WTC11 (cell line): ENCODE measurements at places on chromosomes 7 and 10. TPM values are rescaled to one million over a fixed set of nuclear protein-coding genes. Genes with fewer than 3 reads are reported as not detected.

CYP3A7 gene
- total RNA-seq, result not detected in 3 replicates

ASIC3 gene
- total RNA-seq, result 3.4 to 5.5 TPM (median 5.2 TPM) in 3 replicates

TRPV5 gene
- total RNA-seq, result not detected in 3 replicates

COL26A1 gene
- 64.4 to 70.9 TPM (median 67.0 TPM) in 3 replicates for total RNA-seq

CALHM3 gene
- total RNA-seq, result 0.13 to 0.18 TPM (median 0.16 TPM) in 3 replicates

LRMDA gene
- 0.48 to 0.92 TPM (median 0.78 TPM) in 3 replicates for total RNA-seq

PSD gene
- 10.2 to 12.5 TPM (median 10.4 TPM) in 3 replicates for total RNA-seq

CRHR2 gene
- total RNA-seq, result 0.09 to 0.25 TPM (median 0.22 TPM) in 3 replicates

DNA sequence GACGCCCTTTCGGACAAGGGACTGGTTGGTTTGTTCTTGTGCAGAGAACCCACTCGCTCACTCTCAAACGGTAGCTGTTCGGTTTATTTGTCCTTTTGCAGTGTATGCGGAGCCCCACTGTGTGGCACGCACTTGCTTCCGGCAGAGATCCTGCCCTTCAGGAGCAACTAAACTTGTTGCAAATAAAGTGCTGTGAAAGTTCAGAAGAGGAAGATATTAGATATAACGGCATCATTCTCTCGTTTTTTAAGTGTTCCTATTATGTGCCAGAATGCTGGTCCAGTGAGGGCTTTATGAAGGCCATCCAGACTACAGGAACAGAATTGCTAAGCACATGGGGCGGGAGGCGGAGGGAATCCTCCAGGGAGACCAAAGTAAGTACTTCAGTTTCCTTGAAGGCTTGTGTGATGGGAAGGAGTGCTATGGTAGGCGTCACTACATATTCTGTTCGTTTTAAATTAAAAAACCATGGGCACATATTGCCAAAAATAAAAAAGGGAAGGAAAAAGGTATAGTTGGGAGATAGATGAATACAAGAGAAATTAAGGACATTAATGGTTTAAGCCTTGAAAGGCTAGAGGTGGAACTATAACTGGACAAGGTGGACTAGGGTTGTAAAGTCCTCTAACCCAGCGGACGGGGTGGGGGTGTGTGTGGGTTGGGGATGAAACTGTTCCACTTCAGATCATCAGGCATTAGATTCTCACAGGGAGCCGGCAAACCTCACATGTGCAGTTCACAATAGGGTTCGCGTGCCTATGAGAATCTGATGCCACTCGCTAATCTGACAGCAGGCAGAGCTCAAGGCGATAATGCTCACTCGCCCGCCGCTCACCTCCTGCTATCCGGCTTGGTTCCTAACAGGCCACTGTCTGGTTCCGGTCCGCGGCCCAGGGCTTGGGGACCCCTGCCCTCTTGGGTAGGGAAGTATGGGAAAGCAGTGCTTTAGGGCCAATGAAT is 704 bp upstream of the ERLIN1 start:
- peak; percentile 16 for DNase-seq

- DNase-seq, result no peak
Observed at GRCh38 chr7:69994886-69995542, 396.7 kb downstream of the AUTS2 start.

DNA sequence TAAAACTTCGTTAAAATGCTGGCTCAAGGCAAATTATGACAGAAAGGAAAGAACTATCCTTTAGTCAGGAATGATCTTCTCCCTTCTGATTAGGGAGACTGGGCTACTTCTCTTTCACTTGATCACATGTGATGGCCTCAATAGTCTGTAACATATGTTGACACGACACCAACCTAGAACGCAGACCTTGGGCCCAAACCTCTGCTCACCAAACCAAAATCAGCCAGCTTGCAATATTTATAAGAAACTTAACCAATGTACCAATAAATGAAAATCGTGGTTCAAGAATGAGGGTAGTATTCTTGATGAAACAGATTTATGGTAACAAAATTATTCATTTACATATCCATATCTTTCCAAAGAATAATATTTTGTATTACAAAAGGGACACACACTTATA is 361.6 kb downstream of the SORCS1 start:
- no peak for DNase-seq

GRCh38 chr7:83394776-83395175 is 232.1 kb upstream of the PCLO start:
- no peak for DNase-seq

GRCh38 chr10:29056729-29057128 is 232.1 kb upstream of the LYZL1 start:
- no peak for DNase-seq

GRCh38 chr7:111210996-111211395 is 120.1 kb downstream of the LRRN3 start:
- DNase-seq, result no peak

DNA sequence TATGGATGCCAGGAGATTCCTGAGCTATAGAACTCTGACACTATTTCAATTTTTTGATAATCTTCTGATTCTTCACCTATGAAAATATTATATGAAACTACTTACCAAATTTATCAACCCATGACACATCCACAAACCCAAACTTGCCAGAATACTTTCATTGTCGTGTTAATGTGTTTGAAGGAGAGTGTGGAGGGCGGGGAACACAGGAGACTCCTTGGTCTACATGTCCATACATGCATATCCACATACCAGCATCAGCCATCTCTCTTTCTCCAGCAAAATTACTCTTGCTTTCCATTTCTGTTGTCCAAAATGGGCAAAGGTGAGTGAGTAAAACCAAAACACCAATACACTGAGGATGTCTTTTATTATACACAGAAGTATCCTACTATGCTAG is 23.5 kb upstream of the BPGM start:
- no peak for DNase-seq

DNA sequence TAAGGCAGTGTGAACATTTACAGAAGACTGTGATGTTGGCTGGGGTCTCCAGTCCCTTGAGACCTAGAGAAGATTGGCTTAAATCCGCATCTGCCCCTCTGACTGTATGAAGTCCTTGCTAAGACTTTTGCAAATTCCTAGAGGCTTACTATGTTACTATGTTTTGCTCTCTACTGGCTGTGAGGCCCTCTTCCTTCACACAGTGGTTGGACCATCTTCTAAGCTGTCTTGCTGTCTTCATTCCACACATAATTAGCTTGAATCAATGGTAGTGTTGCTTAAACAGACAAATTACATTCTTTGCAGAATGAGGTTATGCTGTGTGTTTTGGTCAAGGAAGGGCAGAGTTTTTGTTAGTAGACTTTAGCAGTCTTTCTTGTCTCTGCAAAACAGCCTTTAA is 658.0 kb downstream of the TYW1 start:
- DNase-seq, result no peak

GRCh38 chr10:118481871-118482270 is 113.6 kb downstream of the PRLHR start:
- DNase-seq, result no peak

GRCh38 chr10:96918214-96919002 is 86.3 kb downstream of the LCOR start:
- no peak for DNase-seq

GRCh38 chr7:1817061-1817712 is 147.1 kb downstream of the ELFN1 start:
- no peak for DNase-seq

- DNase-seq, result no peak
Observed at GRCh38 chr7:42152329-42153205, 84.4 kb downstream of the GLI3 start.

GRCh38 chr7:2800931-2801688 is 43.0 kb downstream of the GNA12 start:
- no peak for DNase-seq

DNA sequence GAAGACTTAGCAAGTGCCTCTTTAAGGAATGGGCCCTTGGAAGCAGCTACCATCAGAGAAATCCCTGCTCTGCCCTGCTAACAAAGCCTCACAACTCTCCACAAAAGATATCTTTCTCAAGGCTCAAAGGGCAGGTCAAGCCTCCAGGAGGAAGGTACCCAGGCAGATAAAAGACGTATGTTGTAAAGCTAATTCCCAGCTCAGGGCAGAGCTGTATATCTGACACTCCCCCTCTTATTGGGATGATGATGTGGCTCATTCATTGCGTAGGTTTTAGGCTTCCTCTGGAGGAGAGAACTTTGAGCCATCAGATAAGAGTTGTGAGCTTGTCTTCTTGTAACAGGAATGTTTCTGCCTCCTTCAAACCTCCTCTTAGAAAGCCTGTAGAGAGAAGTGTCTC is 145.4 kb downstream of the CALN1 start:
- no peak for DNase-seq

- DNase-seq, result peak; percentile 62
Observed at GRCh38 chr10:115093776-115094408, 727 bp downstream of the ATRNL1 start.

GRCh38 chr7:71191771-71192170 is 59.8 kb downstream of the GALNT17 start:
- DNase-seq, result no peak

DNA sequence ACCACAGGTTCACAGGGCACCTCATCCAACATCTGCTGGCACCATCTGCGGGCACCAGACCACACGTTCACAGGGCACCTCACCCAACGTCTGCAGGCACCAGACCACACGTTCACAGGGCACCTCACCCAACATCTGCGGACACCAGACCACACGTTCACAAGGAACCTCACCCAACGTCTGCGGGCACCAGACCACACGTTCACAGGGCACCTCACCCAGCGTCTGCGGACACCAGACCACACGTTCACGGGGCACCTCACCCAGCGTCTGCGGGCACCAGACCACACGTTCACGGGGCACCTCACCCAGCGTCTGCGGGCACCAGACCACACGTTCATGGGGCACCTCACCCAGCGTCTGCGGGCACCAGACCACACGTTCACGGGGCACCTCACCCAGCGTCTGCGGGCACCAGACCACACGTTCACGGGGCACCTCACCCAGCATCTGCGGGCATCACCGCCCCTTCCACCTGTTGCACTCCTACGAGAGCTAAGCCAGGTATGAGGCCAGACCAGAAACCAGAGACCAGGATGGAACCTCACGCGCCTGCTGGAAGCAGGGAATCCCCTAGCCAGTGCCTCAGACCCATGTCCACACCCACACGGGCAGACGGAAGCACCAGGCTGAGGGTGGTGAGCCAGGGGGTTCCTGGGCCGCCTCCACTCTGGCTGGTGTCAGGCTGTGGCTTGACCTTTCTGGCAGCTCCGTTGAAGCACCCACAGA is 182.8 kb downstream of the MAD1L1 start:
- no peak for DNase-seq

DNA sequence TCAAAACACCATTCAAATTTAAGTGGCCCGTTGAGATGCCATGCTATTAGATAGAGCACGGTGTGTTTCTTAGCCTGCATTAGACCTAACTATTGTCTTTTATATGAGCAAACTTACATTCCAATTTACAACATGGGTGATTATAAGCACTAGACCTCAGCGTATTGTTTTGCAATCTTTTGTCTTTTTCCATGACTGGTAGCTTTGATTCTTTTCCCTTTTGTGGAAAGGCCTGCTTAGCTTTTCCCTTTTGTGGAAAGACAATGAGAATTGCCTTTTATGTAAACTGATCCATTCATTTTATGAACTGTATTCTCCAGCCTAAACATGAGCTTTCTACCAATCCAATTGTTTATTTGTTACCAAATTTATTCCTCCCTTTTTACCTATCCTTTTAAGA is 823.1 kb downstream of the CCSER2 start:
- DNase-seq, result no peak
